ENCODE measurements at places on chromosomes 1 and 21. TPM values are rescaled to one million over a fixed set of nuclear protein-coding genes. Genes with fewer than 3 reads are reported as not detected.

Gene RNU1-4
- total RNA-seq: 2,349 TPM

Gene RIPPLY3
- not detected for total RNA-seq

Gene CHI3L2
- 1.9 TPM for total RNA-seq

Gene IFNGR2
- 83.3 TPM for total RNA-seq

Gene TRIM67
- total RNA-seq: not detected

Gene LRRN2
- 1.1 TPM for total RNA-seq

Gene CHRNB2
- 0.14 TPM for total RNA-seq

Gene LAPTM5
- total RNA-seq: 11.6 TPM

Gene ZNF695
- not detected for total RNA-seq

Data from heart left ventricle (tissue), 16 donors.